NCI-H1048 (cell line): ENCODE measurements at places on chromosomes 3 and 15.

DNA sequence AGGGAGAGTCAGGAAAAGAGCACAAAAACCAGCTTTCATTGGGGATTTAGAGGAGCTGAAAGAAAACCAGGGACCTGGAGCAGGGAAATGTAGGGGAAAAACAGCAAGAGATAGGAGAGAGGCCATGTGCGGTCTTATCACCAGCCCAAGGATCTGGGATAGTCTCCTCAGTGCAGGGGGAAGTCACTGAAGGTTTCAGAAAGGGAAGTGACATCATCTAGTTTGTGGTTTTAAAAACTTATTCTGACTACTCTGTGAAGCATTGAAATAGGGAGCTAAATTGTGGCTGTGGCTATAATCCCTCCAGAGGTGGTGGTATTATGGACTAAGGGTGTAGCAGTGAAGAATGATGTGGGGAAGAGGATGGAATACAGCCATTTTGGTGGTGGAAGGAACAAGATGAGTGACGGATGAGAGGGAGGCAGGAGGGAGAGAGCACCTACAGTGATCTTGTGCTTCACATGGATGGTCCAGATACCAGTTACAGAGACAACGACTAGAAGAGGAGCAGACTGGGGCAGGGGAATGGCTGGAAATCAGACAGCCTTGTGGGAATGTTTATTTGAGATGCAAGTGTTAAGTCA lies 72.7 kb downstream of the HMG20A start:
- DNase-seq, result no peak

GRCh38 chr15:45113380-45113990 lies 487 bp downstream of the DUOX2 start:
- no peak for DNase-seq

GRCh38 chr15:38299216-38299615 lies 46.6 kb downstream of the SPRED1 start:
- no peak for DNase-seq

DNA sequence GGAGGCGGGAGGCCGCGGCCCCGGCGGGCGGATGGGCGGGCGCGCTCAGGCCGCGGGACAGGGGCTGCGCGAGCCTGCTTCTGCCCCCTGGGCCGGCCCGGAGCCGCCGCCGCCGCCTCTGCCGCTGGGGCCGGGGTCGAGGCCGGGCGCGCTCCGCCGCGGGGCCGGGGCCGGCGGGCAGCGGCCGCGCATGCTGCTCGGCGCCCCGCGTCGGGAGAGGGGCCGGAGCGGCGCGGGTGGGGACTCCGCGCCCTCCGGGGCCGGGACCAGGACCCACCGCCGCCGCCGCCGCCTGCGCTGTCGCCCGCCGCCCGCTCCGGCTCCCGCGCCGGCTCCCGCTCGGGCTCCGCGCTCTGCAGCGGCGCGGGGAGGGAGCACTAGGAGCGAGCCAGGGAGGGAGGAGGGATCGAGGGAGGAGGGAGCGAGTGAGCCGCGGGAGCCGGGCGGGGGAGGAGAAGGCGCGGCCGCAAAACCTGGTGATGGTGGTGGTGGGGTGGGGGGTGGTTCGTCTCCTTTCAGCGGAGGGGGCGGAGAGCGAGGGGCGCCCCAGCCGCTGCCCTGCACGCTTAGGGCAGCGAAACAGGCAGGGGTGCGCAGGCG lies at the start of gene LINGO1:
LINGO1 (minus strand) TSS at position 379 of the 600 bp plus-strand sequence. CDS start 597 bp downstream, outside the sequence.
- no peak for DNase-seq

- DNase-seq, result no peak
These were observed 233.4 kb upstream of the LRTM1 start for GRCh38 chr3:55161231-55161630.

- DNase-seq, result no peak
These were observed 17.2 kb downstream of the ATRIP start for GRCh38 chr3:48463703-48464102.

DNA sequence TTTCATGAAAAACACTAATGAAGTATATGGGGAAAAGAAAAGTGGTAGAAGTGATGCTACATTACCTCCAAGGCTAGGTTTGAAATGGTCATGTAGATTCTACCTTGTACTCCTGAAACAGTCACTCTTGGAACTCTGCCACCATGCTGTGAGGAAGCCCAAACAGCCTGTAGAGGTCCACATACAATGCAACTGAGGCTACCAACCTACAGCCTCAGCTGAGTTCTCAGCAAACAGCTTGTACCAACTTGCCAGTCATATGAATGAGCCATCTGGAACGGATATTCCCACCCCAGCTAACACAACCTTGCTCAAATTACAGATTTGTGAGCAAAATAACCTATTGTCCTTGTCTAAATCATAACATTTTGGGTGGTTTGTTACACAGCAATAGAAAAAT lies 193.5 kb downstream of the ULK4 start:
- no peak for DNase-seq

GRCh38 chr3:67578416-67578815 lies 76.0 kb downstream of the SUCLG2 start:
- DNase-seq, result no peak

GRCh38 chr3:174440741-174441587 lies 418.2 kb upstream of the NAALADL2 start:
- peak; percentile 47 for DNase-seq

GRCh38 chr3:55169608-55170072 lies 241.8 kb upstream of the LRTM1 start:
- no peak for DNase-seq

GRCh38 chr3:56851966-56852884 lies 50.5 kb upstream of the ARHGEF3 start:
- DNase-seq, result no peak

- DNase-seq, result no peak
These were observed 26.3 kb downstream of the CCNL1 start for GRCh38 chr3:157133434-157134320.

DNA sequence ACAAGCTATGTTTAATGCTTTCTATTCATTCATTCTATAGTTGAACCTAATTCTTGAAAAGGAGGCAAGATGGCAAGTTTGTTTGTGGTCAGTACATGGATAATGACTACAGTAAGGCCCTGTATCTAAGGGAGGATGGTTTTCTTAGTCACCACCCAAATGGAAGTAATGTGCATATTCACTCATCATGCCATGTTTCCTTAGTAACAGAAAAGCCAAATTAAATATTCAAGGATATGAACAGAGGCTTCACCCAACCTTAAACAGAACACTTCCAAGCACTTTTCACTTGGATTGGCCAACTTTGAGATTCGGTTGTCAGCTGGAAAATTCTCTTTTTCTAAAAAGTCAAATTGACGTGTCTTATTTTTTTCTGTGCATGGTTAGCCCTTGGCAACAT lies 805.3 kb upstream of the LMCD1 start:
- no peak for DNase-seq

GRCh38 chr3:67489816-67490215 lies 164.6 kb downstream of the SUCLG2 start:
- no peak for DNase-seq

DNA sequence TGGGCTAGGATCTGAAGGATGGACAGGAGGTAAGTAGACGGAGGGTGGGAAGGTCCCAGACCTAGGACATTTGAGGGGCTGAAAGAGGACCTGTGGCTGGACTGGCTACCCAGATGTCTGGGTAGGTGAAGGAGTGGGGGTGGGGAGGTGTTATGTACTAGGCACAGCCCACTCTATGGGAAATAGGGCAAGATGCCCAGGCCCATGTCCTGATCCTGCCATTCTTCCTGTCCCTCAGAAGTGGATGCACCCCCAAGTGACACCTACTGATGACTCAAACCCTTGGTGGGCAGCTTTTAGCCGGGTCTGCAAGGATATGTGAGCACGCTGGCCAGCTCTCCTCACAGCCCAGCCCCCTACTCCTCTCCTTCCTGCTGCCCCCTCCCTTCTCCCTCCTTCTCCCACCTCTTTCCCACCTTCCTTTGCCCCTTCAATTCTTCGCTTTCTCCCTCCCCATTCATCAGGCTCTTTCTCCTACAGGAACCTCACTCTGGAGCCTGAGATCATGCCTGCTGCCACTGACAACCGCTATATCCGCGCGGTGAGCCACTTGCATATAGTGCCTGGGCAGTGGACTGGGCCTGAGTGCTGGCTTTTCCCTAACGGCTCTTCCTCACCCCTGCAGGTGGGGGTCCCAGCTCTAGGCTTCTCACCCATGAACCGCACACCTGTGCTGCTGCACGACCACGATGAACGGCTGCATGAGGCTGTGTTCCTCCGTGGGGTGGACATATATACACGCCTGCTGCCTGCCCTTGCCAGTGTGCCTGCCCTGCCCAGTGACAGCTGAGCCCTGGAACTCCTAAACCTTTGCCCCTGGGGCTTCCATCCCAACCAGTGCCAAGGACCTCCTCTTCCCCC lies 5.2 kb downstream of the ACY1 start:
- no peak for DNase-seq

GRCh38 chr3:55690177-55690576 lies 203.1 kb upstream of the WNT5A start:
- no peak for DNase-seq

DNA sequence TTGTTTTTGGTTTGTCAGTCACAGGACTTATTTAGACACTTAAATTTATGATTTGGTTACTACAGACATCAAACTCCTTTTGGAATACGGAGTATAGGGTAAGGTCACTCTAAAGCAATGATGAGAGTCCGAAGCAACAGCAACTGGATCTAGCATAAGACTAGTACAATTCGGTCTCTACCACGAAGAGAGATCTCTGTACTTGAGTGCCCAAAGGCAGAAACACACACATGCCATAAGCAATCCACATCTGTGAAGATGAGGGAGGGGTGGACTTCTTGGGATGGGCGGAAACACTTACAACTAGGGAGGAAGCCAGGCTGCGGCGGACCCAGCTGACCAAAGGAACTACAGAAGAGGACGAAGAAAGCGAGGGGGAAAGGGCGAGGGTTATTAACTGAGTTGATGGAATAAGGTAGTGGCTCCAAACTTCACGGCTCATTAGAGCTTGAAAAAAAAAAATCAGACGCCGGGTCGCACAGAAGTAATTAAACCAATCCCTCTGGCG lies 595 bp downstream of the DPH6 start:
- no peak for DNase-seq

DNA sequence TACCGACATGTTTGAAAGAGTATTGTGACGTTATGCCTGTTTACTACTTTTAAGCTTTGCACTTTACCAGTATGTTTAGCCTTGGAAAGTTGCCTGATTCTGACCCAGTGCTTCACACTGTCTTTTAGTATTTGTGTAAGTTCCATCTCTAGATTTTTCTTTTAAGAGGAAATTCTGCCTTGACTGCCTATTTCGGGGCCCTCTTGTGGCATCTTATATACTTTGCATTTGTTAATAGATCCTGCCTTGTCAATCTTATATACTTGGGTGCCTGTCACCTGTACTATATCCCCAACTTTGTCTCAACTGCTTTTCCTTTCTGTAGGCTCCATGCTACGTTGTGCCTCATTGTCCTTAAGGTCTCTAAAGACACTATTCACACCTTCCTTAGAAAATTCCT lies 244.6 kb downstream of the STXBP5L start:
- no peak for DNase-seq

DNA sequence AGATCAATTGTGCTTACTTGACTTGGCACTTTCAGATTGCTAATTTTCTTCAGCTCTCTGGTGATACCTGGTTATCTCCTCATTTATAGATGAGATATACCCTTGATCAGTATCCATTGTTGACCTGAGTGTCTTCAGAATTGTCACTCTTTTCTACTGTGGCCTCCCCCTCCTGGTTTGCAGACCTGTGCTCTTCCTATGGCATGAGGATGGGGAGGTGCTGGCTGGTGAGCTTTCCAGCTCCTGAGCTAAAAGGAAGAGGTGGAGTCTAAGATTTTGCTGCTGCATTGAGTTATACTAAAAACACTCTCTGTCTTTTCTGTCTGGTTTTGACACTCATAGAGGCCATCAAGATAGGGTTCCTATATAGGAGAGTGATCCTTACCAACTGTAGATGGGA lies 23.7 kb downstream of the UBE2Q2 start:
- DNase-seq, result no peak

DNA sequence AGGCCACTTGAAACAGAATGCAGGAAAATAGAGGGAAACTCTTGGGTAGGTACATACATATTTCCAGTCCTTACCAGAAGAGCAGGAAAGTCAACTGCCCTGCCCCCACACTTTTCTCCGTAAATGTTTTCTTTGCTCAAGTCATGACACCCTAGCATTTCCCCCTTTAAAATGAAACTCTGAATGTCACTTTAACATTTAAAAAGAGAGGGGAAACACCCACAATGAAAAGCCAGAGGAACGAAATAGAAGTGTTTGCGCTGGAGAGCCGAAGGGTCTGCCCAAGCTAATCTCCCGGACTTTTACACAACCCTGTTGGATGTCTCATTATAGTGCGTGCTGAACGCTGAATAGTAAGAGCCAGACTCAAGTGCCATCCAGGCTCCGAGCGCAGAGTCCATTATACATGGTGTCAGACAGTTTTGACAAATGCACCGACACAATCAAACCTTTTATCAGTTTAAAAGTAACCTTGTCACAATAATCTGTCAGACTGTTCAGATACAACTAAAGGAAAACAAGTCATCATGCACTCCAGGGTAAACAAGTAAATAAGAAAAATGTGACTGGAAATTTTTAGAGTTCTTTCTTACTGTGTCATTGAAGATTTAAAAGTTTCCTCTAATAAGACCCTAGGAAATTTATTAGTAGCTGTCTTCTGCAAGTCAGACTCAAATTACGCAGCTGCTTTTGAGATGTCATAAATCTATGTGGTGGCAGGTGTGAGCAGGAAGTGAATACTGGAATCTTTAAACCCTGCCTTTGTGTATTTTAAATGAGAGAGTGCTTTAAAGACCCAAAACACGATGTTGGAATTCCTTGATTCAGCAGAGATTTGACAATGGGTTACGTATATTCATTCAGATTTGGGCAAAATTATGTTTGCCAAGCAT lies 159.8 kb downstream of the RBMS3 start:
- no peak for DNase-seq

DNA sequence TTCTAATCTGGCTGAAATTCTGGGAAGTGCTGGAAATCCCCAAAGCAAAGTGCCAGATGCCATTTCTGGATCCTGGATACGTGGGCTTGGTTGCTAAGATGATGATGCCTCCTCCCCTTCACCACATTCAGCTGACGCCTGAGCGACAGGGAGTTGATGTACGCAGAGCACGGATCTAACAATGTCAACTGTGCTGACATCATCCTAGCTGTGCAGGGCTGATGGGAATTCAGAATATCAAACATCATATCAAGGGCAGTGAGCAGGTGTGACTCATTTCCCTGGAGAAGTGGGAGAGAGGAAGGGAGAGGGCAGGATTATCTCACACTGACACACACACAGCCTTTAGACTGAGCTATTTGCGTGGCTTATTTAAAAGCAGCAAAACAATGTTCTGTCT lies 92.6 kb upstream of the ZBTB20 start:
- no peak for DNase-seq

GRCh38 chr3:19967812-19968211 lies 20.9 kb downstream of the RAB5A start:
- DNase-seq, result no peak

- DNase-seq, result no peak
These were observed 425.3 kb upstream of the CBLB start for GRCh38 chr3:106294121-106294520.

- no peak for DNase-seq
These were observed 302.8 kb upstream of the TBC1D5 start for GRCh38 chr3:18044971-18045880.
